ENCODE measurements at places on chromosomes 16 and 17.

- no peak for DNase-seq
Measured at GRCh38 chr17:80738020-80738808, 193.6 kb downstream of the RPTOR start.

DNA sequence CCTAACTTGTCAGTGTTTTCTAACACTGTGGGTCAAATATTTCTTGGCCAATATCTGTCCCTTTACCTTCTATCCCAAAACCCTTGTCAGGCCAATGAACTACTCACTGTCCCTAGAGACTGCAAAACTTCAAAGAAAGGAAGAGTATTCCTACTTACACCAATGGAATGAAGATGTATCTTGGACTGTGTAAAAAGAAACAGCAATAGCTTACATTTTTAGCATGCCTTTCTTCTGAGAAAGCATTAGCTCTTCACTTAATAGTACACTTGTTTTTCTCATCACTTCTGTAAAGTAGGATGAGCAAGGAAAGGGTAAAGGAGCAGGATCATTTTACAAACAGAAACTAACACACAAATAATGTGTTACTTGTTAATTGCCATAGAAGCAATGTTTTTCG lies 73.9 kb downstream of the STH start:
- DNase-seq, result peak; percentile 49

GRCh38 chr17:53475002-53475401 lies 347.7 kb upstream of the KIF2B start:
- DNase-seq, result no peak

DNA sequence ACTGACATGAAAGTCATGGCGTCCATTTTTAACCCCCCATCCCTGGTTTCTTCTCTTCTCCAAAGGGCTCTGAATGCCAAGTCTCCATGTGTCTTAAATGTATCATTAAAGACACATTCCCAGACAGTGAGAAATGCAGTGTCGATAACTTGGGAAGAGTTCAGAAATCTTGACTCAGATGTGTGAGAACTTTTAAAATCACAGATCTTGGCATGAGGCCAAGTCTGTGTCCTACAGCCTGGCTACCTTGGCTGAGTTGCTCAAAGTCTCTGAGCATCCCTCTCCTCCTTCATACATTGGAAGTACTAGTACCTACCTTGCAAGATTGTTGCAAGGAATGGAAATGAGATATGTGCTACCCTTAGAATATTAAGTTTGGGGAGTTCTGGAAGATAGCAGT lies 1046.5 kb upstream of the RBFOX1 start:
- DNase-seq, result no peak

DNA sequence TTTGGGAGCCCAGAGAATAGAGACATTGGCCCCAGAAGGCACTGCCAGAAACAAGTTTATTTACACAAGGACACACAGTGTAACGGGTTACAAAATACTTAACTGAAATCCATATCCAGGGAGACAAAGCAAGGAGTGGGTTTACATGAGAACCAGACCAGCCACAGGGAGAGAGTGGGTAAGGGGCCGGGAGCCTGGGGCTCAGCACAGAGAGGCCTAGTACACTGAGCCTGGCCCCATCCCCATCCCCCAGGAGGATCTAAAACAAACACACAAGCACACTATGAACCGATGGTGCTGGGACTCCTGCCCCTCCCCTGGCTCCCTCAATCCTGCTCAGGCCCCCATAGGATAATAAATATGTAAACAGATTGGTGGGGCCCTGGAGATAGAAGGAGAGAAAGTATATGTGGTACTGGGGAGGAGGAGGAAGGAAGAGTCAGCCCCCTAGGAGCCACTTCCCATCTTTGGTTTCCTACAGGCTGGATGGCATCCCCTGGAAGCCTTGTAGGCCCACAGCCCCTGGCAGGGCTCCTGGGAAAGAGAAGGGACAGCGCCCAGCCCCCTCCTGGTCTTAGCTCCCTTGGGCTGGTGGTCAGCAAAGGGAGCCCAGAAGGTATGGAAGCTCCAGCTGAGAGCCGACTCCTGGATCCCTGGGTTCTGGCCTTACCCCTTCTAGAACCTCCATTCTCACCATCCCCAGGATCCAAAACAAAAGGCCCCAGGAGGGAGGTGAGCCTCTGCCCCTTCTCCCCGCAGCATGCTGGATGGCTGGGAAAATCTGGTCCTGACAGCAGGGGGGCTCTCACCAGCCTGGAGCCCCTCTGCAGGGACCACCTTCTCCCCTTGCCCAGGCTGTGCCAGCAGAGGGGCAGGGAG lies 6.4 kb downstream of the G6PC3 start:
- no peak for DNase-seq

- no peak for DNase-seq
Measured at GRCh38 chr17:44187131-44187899, 543 bp downstream of the TMUB2 start.

DNA sequence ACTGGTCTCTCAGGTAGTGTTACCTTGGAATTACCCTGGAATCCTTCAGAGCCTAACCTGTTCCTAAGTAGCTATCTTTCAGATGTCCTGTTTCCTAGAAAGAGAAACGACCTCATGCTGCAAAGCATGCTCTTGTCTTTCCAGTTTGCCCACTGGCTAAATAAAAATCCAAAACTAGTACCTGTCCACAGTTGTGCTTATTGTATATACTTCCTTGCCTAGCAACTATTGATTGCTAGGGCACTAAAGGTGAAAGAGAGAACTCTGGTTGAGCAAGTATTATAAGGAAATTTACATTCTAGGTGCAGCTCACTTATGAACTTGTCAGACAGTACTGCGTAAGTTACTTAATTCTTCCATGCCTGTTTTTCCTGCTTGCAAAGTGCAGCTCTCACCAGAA lies 38.5 kb downstream of the LIG3 start:
- no peak for DNase-seq

DNA sequence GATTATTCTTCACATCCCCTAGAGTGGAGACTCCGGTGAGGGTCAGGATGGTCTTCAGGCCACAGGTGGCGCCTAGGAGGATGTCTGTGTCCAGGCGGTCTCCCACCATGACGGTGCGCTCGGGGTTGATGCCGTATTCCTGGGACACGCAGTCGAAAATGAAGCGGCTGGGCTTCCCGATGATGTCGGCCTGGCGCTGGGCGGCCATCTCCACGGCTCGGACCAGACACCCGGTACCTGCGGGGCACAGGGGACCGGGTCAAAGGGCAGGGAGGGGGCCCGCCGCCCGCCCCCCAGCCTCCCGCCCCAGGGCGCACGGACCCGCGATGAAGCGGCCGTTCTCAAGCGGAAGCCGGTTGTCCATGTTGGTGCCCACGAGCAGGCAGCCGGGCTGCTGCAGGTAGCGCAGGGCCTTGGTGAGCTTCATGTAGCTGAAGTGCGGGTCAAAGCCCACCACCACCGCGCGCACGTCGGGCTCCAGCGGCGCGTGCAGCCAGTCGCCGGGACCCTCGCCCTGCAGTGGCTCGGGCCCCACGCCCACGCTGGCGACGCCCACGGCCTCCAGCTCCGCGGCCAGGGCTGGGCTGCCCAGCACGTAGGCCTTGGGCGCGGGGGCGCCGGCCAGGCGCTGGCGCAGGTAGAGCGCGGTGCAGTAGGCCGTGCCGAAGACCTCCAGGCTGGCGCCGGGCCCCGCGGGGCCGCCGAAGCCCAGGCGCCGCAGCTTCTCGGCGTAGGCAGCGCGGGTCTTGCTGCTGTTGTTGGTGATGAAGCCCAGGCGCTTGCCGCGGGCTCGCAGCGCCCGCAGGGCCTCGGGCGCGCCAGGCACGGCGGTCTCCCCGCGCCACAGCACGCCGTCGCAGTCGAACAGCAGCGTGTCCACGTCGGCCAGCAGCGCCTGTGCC lies 572 bp downstream of the PGP start:
- DNase-seq, result peak; percentile 51

DNA sequence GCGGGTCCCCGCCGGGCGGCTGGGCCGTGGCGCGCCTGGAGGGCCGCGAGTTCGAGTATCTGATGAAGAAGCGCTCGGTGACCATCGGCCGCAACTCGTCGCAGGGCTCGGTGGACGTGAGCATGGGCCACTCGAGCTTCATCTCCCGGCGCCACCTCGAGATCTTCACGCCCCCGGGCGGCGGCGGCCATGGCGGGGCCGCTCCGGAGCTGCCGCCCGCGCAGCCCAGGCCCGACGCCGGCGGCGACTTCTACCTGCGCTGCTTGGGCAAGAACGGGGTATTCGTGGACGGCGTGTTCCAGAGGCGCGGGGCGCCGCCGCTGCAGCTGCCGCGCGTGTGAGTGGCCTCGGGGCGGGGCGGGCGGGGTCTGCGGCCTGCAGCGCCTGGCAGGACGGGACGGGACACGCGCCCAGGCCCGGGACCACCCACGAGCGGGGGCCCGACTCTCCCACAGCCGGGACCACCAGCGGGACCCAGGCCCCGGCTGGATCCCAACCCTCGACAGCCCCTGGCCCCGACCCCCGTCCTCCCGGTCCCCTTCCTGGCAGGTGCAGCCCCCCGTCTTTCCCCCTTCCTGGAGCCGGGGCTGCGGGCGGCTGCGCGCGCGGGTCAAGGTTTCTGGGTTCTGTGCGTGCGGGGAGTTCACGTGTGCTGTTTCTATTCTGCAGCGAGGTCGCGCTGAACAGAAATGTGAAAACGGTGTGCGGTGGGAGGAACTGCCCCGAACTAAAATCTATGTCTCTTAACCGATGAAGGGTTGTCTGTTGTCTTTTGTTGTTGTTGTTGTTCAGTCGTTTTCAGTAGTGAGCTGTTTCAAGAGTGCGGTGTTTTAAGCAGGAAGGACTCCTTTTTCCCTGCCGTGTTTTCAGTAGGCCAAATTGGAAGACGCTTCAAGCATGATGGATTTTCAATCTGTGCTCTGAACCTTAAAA lies 705 bp downstream of the FOXK2 start:
- peak; percentile 39 for DNase-seq

DNA sequence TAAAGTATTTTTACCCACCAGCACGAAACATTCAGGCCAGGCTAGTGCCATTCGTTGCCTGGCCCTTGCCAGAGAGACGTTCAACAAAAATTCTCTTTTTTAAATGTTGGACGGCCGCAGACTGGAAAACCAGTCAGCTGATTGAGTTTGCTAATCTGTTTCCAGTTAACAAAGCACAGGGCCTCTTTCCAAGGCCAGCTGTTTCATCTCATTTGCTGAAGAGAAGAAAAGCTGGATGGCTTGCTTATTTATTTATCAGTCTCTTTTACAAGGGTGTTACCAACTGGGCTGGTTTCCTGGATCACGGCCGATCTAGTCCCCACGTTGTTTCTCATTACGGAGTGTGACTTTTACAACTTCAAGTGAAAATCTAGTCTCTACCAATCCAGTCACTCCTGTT lies 418.7 kb upstream of the DYNLRB2 start:
- no peak for DNase-seq

GRCh38 chr16:49278944-49279725 lies 2.5 kb downstream of the CBLN1 start:
- no peak for DNase-seq

- DNase-seq, result no peak
Measured at GRCh38 chr16:50121721-50122445, 31.2 kb upstream of the TENT4B start.

Data from Caki2 (cell line).